MCF 10A (cell line): ENCODE measurements at places on chromosomes 6 and 20.

DNA sequence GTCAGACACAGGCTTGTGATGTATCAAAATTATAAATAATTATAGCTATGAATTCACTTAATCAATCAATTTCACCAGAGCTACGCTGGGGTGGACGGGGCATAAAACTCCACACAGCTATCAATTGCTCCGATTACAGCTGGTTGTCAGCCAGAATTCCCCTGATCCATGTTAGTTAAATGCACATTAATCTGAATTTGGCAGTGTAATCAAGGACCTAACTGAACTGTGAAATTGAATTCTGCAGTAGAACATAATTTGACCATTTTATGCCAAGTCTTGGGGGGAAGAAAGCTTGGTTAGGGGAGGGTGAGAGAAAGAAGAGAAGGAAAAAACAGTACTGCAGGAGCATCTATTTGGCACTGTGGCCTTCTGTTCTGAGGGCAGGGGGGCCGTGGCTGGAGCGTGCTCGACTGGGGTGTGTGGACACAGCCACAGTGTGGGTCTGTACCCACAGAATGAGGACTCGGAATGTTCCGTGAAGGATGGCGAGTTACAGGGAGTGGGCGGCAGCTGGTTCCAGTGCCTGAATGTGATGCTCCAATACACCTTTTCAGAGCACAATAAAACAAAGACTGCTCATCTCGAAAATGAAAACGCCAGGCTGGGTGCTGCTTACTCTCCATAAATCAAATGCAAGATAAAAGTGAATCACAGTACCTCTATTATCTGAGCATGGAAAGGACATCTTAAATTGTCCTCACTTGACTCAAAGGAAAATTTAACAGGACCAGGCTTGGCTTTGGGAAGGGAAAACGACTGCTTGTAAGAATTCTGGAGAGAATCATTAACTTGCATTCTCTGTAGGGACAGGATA is 59.2 kb downstream of the LAMP5 start:
- H3K27me3 ChIP-seq: no peaks in the 10 kb centered on the region
- DNase-seq: no peak
- H3K27ac ChIP-seq: no peak overlapping the region
- H3K4me1 ChIP-seq: no peaks in the 10 kb centered on the region
- H3K4me3 ChIP-seq: no peak overlapping the region

- peaks cover 6% of the 10 kb centered on the region for H3K4me1 ChIP-seq
- H3K36me3 ChIP-seq: no peaks in the 10 kb centered on the region
- H3K27ac ChIP-seq: no peak overlapping the region
- no peak for DNase-seq
- H3K27me3 ChIP-seq: no peaks in the 10 kb centered on the region
- no peak overlapping the region for H3K4me3 ChIP-seq
Observed at GRCh38 chr20:21967481-21967880, 262.0 kb downstream of the PAX1 start.

- no peaks in the 10 kb centered on the region for H3K4me1 ChIP-seq
- peak; percentile 36 for DNase-seq
- H3K36me3 ChIP-seq: no peaks in the 10 kb centered on the region
- no peak overlapping the region for H3K27ac ChIP-seq
- peaks cover 14% of the 10 kb centered on the region for H3K27me3 ChIP-seq
Observed at GRCh38 chr6:33490198-33490597, 35.8 kb downstream of the ZBTB9 start.

DNA sequence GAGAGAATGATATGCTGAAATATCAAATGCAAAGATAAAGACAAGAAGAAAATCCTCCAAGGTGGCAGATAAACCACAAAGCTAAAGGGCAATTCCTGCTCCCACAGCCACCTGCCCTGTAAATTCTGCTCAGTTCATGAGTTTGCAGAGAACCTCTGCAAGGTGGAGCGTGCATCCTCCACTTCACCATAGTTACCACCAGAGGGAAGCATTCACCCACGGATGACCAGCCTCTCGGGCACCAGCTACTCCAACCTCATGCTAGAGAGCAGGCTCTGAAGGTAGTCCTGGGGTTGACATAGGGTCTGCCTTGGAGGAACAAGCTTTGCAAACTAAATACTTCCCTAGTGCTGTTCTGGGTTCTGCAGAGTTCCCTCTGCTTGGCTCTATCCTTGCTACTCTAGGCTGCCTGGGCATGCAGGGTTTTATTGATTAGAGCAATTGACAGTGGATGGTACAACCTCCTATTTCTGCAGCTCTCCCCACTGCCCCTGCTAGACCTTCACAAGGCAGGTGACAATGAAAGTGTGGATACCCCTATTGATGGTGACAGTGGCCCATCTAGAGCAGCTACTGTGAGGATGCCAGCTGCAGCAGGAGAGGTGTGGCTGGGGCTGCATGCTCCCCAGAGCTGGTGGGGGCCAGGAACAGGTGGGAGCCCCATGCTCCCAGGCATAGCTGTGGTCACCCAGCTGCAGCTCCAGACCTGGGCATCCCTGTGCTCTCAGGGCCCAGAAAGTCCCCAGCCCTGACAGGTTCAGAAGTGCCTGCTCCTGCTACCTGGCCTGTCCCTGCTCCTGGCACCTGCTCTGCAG is 51.1 kb downstream of the GGTLC1 start:
- no peaks in the 10 kb centered on the region for H3K27me3 ChIP-seq
- no peak overlapping the region for H3K27ac ChIP-seq
- H3K4me3 ChIP-seq: no peak overlapping the region
- DNase-seq: peak; percentile 14
- H3K4me1 ChIP-seq: no peaks in the 10 kb centered on the region

DNA sequence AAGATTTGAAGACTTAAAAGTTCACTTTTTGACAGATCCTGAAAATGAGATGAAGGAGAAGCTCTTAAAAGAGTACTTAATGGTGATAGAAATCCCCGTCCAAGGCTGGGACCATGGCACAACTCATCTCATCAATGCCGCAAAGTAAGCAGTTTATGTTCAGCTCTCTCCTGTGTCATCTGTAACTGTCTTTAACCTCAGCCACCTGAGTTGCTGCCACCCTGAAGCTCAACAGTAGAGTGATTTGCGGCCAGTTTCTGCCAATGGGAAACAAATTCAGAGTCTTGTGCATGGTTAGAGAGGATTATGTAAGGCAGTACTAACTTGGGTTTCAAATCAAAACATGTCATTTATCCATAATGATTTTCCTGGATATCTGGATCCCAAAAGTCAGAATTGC is 10.1 kb downstream of the TNFAIP3 start:
- no peak for DNase-seq
- no peak overlapping the region for H3K4me3 ChIP-seq
- no peak overlapping the region for H3K27ac ChIP-seq
- H3K4me1 ChIP-seq: peaks cover 11% of the 10 kb centered on the region
- H3K27me3 ChIP-seq: no peaks in the 10 kb centered on the region
- peaks cover 100% of the 10 kb centered on the region for H3K36me3 ChIP-seq

GRCh38 chr6:145003145-145003544 is 718.0 kb downstream of the UTRN start:
- no peaks in the 10 kb centered on the region for H3K4me1 ChIP-seq
- no peak overlapping the region for H3K27ac ChIP-seq
- H3K4me3 ChIP-seq: no peak overlapping the region
- peaks cover 13% of the 10 kb centered on the region for H3K27me3 ChIP-seq
- no peaks in the 10 kb centered on the region for H3K36me3 ChIP-seq
- no peak for DNase-seq

DNA sequence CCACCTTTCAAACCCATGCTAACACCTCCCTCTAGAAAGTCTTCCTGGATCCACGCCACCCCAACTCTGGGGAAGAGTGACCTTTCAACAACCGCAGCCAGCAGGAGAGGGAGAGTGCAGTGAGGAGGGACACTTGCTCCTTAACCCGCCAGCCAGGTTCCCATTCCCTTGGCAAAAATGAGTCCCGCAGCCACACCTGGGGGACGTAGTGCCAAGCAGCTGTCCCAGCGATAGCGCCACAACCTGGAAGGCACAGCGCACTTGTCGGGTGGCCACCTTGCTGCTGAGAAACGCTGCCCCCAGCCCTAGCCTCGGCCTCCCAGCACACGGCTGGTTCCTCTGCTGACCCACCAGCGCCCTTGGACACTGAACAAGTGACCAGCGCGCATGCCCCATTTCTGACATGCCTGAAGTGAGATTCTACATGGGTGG is 119.3 kb downstream of the JPH2 start:
- DNase-seq: no peak
- no peaks in the 10 kb centered on the region for H3K36me3 ChIP-seq
- no peak overlapping the region for H3K4me3 ChIP-seq

GRCh38 chr6:143598466-143599080 is 79.2 kb upstream of the PHACTR2 start:
- H3K4me1 ChIP-seq: no peaks in the 10 kb centered on the region
- H3K4me3 ChIP-seq: no peak overlapping the region
- no peaks in the 10 kb centered on the region for H3K27me3 ChIP-seq

GRCh38 chr20:58693226-58694006 is 816 bp downstream of the NPEPL1 start:
- no peaks in the 10 kb centered on the region for H3K27me3 ChIP-seq
- H3K27ac ChIP-seq: peak overlapping the region; percentile 64
- peak; percentile 9 for DNase-seq
- H3K36me3 ChIP-seq: peaks cover 7% of the 10 kb centered on the region
- peaks cover 5% of the 10 kb centered on the region for H3K4me1 ChIP-seq

- no peak overlapping the region for H3K4me3 ChIP-seq
- peaks cover 14% of the 10 kb centered on the region for H3K4me1 ChIP-seq
- no peak overlapping the region for H3K27ac ChIP-seq
- DNase-seq: no peak
Observed at GRCh38 chr6:119076576-119077390, 1.7 kb downstream of the FAM184A start.

- peaks cover 6% of the 10 kb centered on the region for H3K36me3 ChIP-seq
- DNase-seq: no peak
- no peaks in the 10 kb centered on the region for H3K4me1 ChIP-seq
- H3K4me3 ChIP-seq: no peak overlapping the region
- no peaks in the 10 kb centered on the region for H3K27me3 ChIP-seq
Observed at GRCh38 chr6:101716810-101717209, 323.3 kb downstream of the GRIK2 start.

GRCh38 chr6:56517155-56517745 is 125.4 kb downstream of the DST start:
- H3K4me3 ChIP-seq: no peak overlapping the region
- no peak for DNase-seq
- H3K27ac ChIP-seq: no peak overlapping the region
- peaks cover 95% of the 10 kb centered on the region for H3K36me3 ChIP-seq
- H3K4me1 ChIP-seq: peaks cover 6% of the 10 kb centered on the region
- H3K27me3 ChIP-seq: no peaks in the 10 kb centered on the region

GRCh38 chr6:108588586-108588985 is 27.9 kb downstream of the FOXO3 start:
- peaks cover 50% of the 10 kb centered on the region for H3K36me3 ChIP-seq
- peak; percentile 43 for DNase-seq
- peak overlapping the region; percentile 87 for H3K27ac ChIP-seq
- H3K27me3 ChIP-seq: no peaks in the 10 kb centered on the region

GRCh38 chr20:16178546-16179135 is 394.6 kb downstream of the KIF16B start:
- H3K4me1 ChIP-seq: no peaks in the 10 kb centered on the region
- no peak overlapping the region for H3K4me3 ChIP-seq
- DNase-seq: no peak
- no peaks in the 10 kb centered on the region for H3K27me3 ChIP-seq

- H3K27ac ChIP-seq: no peak overlapping the region
- no peak overlapping the region for H3K4me3 ChIP-seq
- H3K36me3 ChIP-seq: peaks cover 9% of the 10 kb centered on the region
- no peaks in the 10 kb centered on the region for H3K27me3 ChIP-seq
Observed at GRCh38 chr6:37866590-37867507, 47.3 kb downstream of the ZFAND3 start.

DNA sequence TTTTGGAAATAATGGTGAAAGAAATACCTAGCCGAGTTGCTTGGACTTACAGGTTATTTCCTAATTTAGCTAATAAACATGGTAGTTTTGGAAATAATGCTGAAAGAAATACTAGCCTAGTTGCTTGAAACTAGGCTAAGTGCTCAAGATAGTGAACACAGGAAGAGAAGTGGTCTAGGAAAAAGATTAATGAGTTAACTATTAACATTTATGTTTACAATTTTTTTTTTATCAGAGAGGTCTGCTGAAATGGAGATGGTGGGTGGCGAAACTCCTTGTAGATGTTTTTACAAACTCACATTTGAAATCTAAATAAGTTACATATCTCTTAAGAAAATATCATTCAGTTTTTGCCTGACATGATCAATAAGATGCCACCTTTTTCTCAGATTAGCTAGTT is 39.2 kb downstream of the MAPK14 start:
- peaks cover under 1% of the 10 kb centered on the region for H3K36me3 ChIP-seq
- no peak for DNase-seq
- no peaks in the 10 kb centered on the region for H3K27me3 ChIP-seq
- peaks cover 26% of the 10 kb centered on the region for H3K4me1 ChIP-seq

- no peaks in the 10 kb centered on the region for H3K27me3 ChIP-seq
- H3K36me3 ChIP-seq: no peaks in the 10 kb centered on the region
- no peaks in the 10 kb centered on the region for H3K4me1 ChIP-seq
- no peak for DNase-seq
- H3K4me3 ChIP-seq: no peak overlapping the region
Observed at GRCh38 chr6:119035459-119035858, 43.0 kb downstream of the FAM184A start.

DNA sequence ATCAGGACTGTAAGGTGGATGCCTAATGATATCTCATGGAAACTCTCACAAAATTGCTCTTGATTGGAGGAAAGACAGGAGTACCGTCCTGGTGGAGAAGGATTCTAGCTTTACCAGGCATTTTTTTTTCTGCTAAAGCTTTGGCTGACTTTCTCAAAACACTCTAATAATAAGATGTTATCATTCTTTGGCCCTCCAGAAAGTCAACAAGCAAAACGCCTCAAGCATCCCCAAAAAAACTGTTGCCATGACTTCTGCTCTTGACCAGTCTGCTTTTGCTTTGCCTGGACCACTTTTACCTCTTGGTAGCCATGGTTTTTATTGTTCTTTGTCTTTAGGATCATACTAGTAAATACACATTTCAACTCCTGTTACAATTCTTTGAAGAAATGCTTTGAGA is 55.5 kb upstream of the RUNX2 start:
- H3K4me1 ChIP-seq: no peaks in the 10 kb centered on the region
- H3K36me3 ChIP-seq: peaks cover 6% of the 10 kb centered on the region
- DNase-seq: no peak

DNA sequence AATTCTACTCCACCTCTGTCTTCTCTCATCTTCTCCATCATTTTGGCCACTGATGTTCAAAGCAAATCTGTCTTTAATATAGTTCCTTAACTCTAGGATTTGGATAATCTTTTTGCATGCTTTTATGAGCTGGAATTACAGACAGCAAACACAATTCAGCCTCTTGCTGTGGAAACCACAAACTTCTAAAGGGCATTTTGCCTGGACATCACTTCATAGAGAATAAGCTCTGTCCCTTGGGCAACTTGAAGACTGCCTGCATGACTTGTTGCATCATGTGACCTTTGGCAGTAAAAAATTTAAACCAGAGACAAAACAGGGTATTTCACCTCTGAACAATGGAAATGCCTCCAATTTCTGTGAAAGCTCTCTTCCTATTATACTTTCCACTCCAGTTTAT is 74.1 kb upstream of the HDDC2 start:
- no peaks in the 10 kb centered on the region for H3K4me1 ChIP-seq
- DNase-seq: no peak
- no peak overlapping the region for H3K4me3 ChIP-seq
- H3K27ac ChIP-seq: no peak overlapping the region
- no peaks in the 10 kb centered on the region for H3K36me3 ChIP-seq

- no peak overlapping the region for H3K4me3 ChIP-seq
- no peak overlapping the region for H3K27ac ChIP-seq
- DNase-seq: peak; percentile 98
- H3K4me1 ChIP-seq: peaks cover 37% of the 10 kb centered on the region
- no peaks in the 10 kb centered on the region for H3K36me3 ChIP-seq
- no peaks in the 10 kb centered on the region for H3K27me3 ChIP-seq
Observed at GRCh38 chr20:4192378-4193068, 177.2 kb upstream of the RNF24 start.

- H3K4me1 ChIP-seq: no peaks in the 10 kb centered on the region
- peaks cover 70% of the 10 kb centered on the region for H3K27me3 ChIP-seq
- no peak overlapping the region for H3K4me3 ChIP-seq
- no peak overlapping the region for H3K27ac ChIP-seq
- no peaks in the 10 kb centered on the region for H3K36me3 ChIP-seq
Observed at GRCh38 chr20:54669040-54669363, 193.6 kb downstream of the DOK5 start.
